CD4-positive, alpha-beta T cell treated with Interleukin-1 beta for 1 hour (primary cell): ENCODE measurements at places on chromosomes 16 and 17.

DNA sequence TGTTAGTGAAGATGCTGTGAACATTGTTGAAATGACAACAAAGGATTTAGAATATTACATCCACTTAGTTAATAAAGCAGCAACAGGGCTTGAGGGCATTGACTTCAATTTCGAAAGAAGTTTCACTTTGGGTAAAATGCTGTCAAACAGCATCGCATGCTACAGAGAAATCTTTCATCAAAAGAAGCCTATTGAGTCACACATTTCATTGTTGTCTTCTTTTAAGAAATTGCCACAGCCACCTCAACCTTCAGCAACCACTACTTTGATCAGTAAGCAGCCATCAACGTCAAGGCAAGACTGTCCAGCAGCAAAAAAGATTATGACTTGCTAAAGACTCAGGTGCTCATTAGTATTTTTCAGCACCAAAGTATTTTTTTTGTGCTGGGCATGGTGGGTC is 13.2 kb upstream of the MAP2K6 start:
- DNase-seq, result no peak

- DNase-seq, result no peak
Measured at GRCh38 chr17:71057448-71057847, 888.1 kb downstream of the KCNJ2 start.

- DNase-seq, result no peak
Measured at GRCh38 chr17:33529816-33530215, 236.7 kb upstream of the ASIC2 start.

DNA sequence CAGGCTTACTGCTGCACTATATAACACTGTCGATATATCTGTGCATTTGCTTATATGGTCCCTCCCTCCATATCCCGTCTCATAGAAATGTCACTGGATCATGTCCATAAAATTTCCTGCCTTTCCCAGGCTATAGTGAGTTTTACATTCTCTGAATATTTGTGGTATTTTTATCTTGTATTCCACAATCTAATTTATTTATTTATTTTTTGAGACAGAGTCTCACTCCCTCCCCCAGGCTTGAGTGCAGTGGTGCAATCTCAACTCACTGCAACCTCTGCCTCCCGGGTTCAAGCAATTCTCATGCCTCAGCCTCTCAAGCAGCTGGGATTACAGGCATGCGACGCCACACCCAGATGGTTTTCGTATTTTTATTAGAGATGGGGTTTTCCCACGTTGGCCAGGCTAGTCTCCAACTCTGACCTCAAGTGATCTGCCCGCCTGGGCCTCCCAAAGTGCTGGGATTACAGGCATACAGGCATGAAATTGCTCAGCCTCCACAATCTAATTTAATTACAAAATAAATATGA is 12.9 kb downstream of the TRIM37 start:
- DNase-seq, result no peak

DNA sequence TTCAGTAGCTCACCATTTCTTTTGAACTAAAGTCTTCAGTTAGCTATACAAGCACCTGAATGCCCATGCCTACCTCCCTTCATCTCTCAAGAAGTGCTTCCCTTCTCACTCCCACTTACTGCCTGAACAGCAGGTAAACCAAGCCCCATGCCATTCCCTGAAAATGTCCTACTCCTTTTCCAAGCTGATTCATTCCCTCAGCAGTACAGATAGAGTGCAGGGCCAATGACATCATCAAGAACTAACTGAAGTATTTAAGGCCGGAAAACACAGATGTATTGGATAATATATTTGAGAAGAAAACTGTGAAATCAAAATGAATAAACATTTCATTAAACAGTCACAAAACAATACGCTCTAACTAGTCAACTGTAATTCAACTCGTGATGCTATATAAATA is 478.8 kb upstream of the CDH11 start:
- no peak for DNase-seq

DNA sequence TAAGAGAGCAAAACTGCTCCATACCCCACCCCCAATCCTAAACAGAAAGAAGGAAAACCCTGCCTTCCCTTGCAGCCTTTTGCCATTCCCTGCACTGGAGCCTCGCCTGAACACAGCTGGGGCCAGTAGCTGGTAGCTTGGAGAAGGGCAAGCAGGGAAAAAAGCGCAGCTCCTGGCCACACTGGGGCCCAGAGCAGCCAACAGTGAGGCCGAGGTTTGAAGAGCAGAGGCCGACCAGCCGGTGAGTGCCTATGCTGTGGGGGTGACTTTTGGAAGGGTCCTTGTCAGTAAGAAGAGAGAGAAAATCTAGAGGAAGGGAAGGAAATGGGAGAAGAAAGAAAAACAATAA is 3.2 kb upstream of the HOXB9 start:
- no peak for DNase-seq

DNA sequence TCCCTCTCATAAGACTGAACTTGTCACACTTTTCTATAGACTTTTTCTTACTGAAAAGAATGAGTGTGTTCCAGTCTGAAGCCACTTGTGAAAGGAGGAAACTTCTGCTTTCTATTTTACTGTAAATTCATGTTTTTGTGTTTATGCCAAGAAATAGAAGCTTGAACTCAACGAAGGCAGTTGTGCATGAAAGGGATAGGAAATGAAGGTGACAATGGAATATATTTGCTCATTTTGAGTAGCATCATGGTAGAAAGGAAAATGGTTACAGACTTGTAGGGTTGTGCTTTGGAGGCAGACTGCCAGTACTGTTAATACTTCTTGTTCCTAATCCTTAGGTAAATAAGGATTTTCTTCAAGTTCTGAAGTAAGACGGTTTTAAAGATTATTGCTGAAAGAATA is 8.1 kb downstream of the CLTC start:
- no peak for DNase-seq

GRCh38 chr16:86517033-86517432 is 6.7 kb downstream of the FOXF1 start:
- no peak for DNase-seq

DNA sequence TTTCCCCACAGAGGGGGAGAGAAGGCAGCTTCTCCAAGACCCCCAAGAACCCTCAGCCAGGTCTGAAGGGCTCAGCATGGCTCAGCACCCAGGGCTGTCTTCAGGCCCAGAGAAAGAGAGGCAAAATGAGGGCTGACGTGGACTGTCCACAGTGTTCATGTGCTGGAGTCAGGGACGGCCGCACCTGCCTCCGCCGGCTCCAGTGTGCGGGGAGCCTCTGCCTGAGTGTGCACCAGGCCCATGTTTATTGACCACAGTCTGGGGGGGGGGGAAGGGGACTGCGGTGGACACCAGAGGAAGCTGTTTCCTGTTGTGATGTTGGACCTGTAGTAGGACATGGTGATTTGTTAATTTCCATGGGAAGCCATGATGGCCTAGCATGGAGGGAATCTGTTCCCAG is 6.9 kb downstream of the MRM1 start:
- no peak for DNase-seq

DNA sequence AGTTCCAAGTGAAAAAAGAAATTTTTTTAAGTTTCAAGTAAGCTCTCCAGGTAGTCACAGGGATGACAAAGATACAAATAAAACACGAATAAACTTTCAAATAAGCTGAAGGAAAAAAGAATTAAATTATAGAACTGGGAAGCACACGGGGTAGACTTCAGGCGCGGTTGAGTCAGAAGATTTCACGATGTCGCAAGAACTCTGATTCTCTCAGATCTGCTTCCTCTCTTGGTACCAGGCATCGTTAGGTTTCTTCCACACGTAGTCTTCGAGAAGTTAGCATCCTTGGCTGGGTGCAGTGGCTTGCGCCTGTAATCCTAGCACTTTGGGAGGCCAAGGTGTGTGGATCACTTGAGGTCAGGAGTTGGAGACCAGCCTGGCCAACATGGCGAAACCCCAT is 784.1 kb upstream of the RBFOX1 start:
- no peak for DNase-seq

DNA sequence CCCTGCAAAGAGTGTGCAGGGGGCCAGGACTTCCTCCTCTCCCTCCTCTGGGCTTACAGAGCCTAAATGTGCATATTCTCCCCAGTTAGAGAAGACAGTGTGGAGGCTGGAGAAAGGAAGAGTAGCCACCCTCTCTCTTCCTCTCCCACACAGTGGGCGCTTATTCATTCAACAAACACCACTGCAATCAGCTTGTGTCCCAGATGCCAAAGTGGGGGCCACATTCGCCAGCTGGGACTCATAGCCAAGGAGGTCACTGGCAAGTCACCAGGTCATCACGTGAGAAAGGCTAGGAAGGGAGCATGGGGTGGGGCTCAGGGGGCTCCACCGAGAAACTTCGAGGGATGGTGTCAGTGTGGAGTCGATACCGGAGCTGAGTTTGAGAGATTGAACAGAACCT is 45.0 kb upstream of the ZNF423 start:
- DNase-seq, result no peak

GRCh38 chr17:46811978-46812583 is 6.4 kb downstream of the WNT3 start:
- DNase-seq, result no peak

DNA sequence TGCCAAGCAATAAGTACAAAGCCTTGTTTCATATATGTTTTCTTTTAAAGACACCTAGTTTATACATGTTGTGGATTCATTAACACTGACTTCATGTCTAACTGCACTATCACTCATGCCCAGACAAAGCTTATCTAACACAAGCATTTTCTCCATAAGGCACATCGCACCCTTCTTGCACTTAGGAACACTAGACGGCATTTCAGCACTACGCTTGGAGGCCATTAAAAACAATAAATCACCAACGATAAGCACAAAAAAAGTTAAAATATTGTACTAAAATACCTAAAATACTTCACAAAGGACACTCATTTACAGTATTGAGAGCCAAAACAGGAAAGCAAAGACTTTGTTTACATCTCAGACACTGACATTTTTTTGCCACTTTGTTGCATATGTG is 39.0 kb upstream of the TEKT3 start:
- DNase-seq, result no peak

DNA sequence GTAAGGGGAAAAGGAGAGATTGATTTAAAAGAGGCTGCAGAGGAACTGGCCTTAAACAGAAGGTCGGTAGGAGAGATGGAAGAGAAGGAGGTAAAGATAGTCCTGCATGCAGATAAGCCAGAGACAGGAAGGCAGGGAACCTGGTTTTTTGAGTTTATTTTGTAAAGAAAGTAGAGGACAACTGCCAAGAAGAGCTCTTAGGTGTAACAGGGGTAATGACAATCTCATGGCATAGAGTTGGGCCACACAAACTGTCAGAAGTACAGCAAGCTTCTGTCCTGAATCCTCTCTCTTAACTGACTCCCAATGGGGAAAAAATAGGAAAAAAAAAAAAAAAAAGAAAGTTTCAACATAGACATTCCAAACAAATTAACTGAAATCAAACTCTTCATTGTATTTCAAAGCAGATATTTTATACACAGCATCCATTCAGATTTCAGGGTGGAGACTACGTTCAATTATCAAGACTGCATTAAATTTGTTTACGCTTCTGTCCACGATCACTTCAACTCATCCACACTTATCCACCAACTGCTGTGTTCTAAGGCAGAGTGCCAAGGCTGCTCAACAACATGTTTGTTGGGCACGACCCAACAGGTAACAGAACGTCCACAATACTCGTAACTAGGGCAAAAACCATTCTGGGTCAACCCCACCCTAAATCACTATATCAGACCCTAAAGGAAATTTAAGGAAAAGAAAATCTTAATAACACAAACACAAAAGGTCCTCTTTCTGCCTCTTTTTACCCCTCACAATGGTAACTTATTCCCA is 34.9 kb downstream of the USP31 start:
- DNase-seq, result no peak

- DNase-seq, result peak; percentile 47
Measured at GRCh38 chr17:65099941-65100315, 37.2 kb upstream of the RGS9 start.

GRCh38 chr17:79497777-79498348 is 113.0 kb downstream of the RBFOX3 start:
- no peak for DNase-seq
